ENCODE measurements at places on chromosomes 1 and 21.

GRCh38 chr1:205535866-205536758 is 31.6 kb downstream of the CDK18 start:
- H3K4me3 ChIP-seq = no peak overlapping the region
- H3K27ac ChIP-seq = no peak overlapping the region
- no peaks in the 10 kb centered on the region for H3K36me3 ChIP-seq
- peaks cover 9% of the 10 kb centered on the region for H3K27me3 ChIP-seq
- no peak for DNase-seq
- peaks cover 6% of the 10 kb centered on the region for H3K4me1 ChIP-seq

DNA sequence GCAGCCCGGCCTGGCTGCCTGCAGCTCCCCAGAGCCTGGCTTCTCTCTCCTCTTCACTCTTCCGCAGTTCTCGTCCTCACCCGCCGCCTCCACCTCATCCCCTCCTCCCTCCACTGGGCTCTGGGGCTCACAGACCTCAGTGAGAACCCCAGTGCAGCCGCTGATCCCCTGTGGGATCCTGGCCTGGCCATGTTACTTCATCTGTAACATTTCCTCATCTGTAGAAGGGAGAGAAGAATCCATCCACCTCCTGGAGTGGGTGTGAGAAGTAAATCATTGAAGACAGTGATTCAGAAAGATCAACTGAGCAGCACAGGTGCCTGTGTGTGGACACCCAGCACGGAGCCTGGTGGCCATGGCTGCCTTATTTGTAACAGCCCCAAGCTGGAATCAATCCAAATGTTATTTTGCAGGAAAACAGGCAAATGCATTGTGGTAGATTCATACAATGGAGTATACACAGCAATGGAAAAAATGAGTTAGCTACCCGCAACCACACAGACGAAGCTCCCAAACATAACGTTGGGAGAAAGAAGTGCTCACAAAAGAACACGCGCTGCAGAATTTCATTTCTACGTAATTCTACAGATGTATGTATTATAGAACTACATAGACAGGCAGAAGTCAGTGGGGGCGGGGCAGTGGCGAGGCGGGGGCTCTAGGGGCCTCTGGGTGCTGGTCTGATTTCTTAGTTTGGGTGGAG is 8.7 kb downstream of the LAPTM5 start:
- peak overlapping the region; percentile 97 for H3K27ac ChIP-seq
- H3K4me1 ChIP-seq = peaks cover 84% of the 10 kb centered on the region
- DNase-seq = no peak
- peaks cover 32% of the 10 kb centered on the region for H3K36me3 ChIP-seq

- DNase-seq = no peak
- no peak overlapping the region for H3K27ac ChIP-seq
- peaks cover 6% of the 10 kb centered on the region for H3K36me3 ChIP-seq
- H3K4me1 ChIP-seq = no peaks in the 10 kb centered on the region
- H3K4me3 ChIP-seq = no peak overlapping the region
These were observed 122.5 kb downstream of the ELAVL4 start for GRCh38 chr1:50231209-50231608.

DNA sequence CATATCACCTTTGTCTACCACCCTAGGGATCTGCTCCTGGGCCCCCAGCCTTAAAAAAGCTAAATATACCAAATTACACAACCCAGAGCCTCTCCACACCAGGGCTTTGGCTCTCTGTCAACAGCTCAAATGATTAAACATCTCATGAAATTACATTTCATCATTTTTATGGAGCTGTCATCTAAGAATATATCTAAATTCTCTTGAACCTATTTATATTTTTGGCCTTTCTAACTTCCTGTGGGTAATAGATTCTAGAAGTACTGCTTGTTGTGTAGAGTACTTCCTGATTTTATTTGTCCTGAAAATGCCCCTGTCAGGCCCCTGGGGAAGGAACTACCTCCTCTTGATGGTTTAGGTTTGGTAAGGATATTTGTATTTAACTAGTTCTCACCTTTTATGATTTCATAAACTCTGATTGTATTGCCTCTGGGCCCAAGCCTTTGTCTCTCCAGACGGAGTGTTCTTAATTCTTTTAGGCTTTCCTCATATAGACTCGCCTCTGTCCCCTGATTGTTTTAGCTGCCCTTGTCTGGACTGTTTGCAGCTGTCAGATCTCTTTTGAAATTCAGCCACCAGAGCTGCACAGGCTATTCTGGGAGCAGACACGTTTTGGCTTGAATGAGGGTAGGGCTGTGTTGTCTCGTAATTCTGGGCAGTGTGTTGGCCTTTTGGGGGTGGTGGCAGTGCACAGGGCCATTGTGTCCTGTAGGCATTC is 16.6 kb downstream of the MYOG start:
- no peak for DNase-seq
- H3K36me3 ChIP-seq = peaks cover 3% of the 10 kb centered on the region
- H3K27me3 ChIP-seq = peaks cover 21% of the 10 kb centered on the region
- peaks cover 4% of the 10 kb centered on the region for H3K4me1 ChIP-seq
- no peak overlapping the region for H3K27ac ChIP-seq

- DNase-seq = no peak
- H3K4me1 ChIP-seq = no peaks in the 10 kb centered on the region
- no peak overlapping the region for H3K4me3 ChIP-seq
- no peak overlapping the region for H3K27ac ChIP-seq
- H3K36me3 ChIP-seq = no peaks in the 10 kb centered on the region
These were observed 60.7 kb upstream of the COG2 start for GRCh38 chr1:230581446-230582079.

DNA sequence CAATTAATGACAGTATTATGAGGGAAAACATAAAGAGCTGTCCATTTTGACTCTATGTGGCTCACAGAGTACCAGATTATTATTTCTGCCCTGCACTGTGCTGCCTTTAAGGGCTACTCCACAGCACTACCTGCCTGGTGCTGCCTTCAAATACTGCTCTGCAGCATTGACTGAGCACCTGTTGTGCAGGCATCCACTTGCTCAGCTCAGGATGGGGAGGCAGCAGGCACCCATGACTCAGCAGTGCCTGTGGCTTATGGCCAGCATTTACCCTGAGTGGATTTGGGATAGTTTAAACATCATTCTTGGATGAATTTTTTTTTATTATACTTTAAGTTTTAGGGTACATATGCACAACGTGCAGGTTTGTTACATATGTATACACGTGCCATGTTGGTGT is 953 bp upstream of the KPRP start:
- H3K4me1 ChIP-seq = no peaks in the 10 kb centered on the region
- H3K27ac ChIP-seq = no peak overlapping the region
- no peak overlapping the region for H3K4me3 ChIP-seq
- H3K27me3 ChIP-seq = peaks cover 17% of the 10 kb centered on the region
- DNase-seq = no peak

- H3K36me3 ChIP-seq = no peaks in the 10 kb centered on the region
- H3K4me1 ChIP-seq = no peaks in the 10 kb centered on the region
- no peaks in the 10 kb centered on the region for H3K27me3 ChIP-seq
- H3K27ac ChIP-seq = no peak overlapping the region
- H3K4me3 ChIP-seq = no peak overlapping the region
- no peak for DNase-seq
These were observed 54.9 kb downstream of the PTPRF start for GRCh38 chr1:43585557-43585956.

- peak within 1 kb of the TSS; percentile 99 for H3K4me3 ChIP-seq
These were observed at the start of gene SLC35A3 for GRCh38 chr1:99969729-99970621. SLC35A3 (plus strand) TSS chr1:99969996; CDS start chr1:99993555, 23,559 bp downstream.

GRCh38 chr1:2449636-2450454 is 26.2 kb upstream of the PLCH2 start:
- no peaks in the 10 kb centered on the region for H3K36me3 ChIP-seq
- DNase-seq = no peak
- H3K27ac ChIP-seq = no peak overlapping the region

- no peak for DNase-seq
- no peak overlapping the region for H3K27ac ChIP-seq
- H3K4me1 ChIP-seq = peaks cover 9% of the 10 kb centered on the region
- peaks cover 5% of the 10 kb centered on the region for H3K27me3 ChIP-seq
- H3K4me3 ChIP-seq = peak overlapping the region; percentile 86
- H3K36me3 ChIP-seq = no peaks in the 10 kb centered on the region
These were observed 758 bp downstream of the DEPDC1 start for GRCh38 chr1:68495968-68496679.

GRCh38 chr1:36528361-36529349 is 45.9 kb upstream of the CSF3R start:
- DNase-seq = no peak
- peaks cover 3% of the 10 kb centered on the region for H3K36me3 ChIP-seq
- peaks cover 8% of the 10 kb centered on the region for H3K4me1 ChIP-seq
- H3K27ac ChIP-seq = no peak overlapping the region
- H3K27me3 ChIP-seq = peaks cover 10% of the 10 kb centered on the region

DNA sequence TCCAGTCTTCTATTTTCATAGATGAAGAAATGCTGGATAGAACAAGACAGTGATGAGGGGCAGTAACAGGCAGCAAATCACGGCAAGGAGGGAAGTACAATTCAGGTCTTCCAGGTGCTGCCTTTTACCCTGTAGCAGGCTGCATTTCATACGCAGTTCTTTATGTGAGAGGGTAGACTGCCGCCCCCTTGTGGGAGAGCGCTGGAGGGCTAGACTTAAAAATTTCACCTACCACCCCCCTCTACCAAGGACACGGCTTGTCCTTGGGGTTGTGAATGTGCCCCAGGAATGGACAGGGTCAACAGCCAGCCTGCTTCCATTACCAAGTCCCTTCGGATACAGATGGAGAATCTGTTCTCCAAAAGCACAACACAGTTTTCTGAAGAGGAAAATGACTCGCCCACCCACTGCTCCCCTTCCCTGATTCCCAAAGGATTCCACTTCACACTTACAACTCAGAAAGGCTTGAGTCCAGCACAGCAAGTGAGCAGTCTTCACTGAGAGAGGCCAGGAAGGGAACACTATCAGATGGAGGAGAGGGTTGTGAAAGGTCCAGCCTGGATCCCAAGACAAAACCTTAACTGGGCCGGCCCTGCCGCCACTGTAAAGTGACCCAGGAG is 7.4 kb downstream of the WDR77 start:
- H3K36me3 ChIP-seq = peaks cover 32% of the 10 kb centered on the region
- DNase-seq = peak; percentile 69
- no peak overlapping the region for H3K4me3 ChIP-seq
- H3K27ac ChIP-seq = peak overlapping the region; percentile 88
- H3K4me1 ChIP-seq = peaks cover 17% of the 10 kb centered on the region

- DNase-seq = no peak
- H3K27ac ChIP-seq = no peak overlapping the region
- no peaks in the 10 kb centered on the region for H3K27me3 ChIP-seq
- peaks cover 25% of the 10 kb centered on the region for H3K36me3 ChIP-seq
These were observed 37.6 kb downstream of the DUSP10 start for GRCh38 chr1:221704306-221704705.

- peaks cover 2% of the 10 kb centered on the region for H3K4me1 ChIP-seq
- DNase-seq = no peak
- H3K4me3 ChIP-seq = no peak overlapping the region
- H3K27ac ChIP-seq = no peak overlapping the region
- peaks cover 6% of the 10 kb centered on the region for H3K27me3 ChIP-seq
- peaks cover 2% of the 10 kb centered on the region for H3K36me3 ChIP-seq
These were observed 17.7 kb downstream of the S100A10 start for GRCh38 chr1:151976015-151976343.

DNA sequence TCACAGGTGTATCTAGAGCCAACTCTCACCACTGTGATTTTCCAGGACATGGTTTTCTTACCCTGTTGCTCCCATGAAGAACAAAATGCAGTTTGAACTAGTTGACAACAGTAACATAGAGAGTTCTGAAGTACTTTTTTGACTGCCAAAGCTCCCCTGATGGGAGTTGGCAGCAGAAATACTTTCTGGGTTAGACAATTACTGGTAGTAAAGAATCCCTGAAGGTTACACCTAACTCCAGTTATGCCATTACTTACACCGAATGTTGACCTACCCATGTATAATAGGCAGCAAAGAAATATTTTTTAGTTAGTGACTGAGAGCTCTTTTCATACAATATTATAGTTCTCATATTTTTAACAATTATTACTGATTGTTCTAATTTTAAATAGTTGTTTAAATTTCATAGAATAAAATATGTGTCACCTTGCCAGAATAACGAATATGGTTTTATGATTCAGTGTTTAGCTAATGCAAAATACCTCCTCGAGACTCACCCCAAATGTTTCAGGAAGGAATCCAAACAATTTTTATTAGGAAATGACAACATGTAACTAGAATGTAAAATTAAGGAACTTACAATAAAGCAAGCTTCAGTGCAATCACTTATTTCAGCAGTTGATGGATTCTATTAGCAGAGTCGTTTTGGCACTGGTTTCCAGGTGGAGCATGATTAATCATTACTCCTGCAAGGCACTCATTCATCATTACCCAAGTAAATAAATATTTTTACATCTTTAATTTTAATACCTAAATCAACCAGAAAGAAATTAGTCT is 237.6 kb downstream of the MRPL39 start:
- no peak for DNase-seq
- no peaks in the 10 kb centered on the region for H3K36me3 ChIP-seq

- H3K27ac ChIP-seq = no peak overlapping the region
- H3K4me3 ChIP-seq = no peak overlapping the region
- H3K4me1 ChIP-seq = no peaks in the 10 kb centered on the region
- H3K36me3 ChIP-seq = peaks cover 3% of the 10 kb centered on the region
- no peak for DNase-seq
These were observed 82.3 kb downstream of the TBX19 start for GRCh38 chr1:168362991-168363390.

- H3K4me3 ChIP-seq = no peak overlapping the region
- no peak overlapping the region for H3K27ac ChIP-seq
- H3K27me3 ChIP-seq = no peaks in the 10 kb centered on the region
These were observed 115.1 kb upstream of the JUN start for GRCh38 chr1:58898739-58899586.

GRCh38 chr1:210098356-210098755 is 134.2 kb upstream of the SERTAD4 start:
- H3K4me1 ChIP-seq = no peaks in the 10 kb centered on the region
- H3K27me3 ChIP-seq = no peaks in the 10 kb centered on the region
- DNase-seq = no peak
- H3K27ac ChIP-seq = no peak overlapping the region
- H3K36me3 ChIP-seq = no peaks in the 10 kb centered on the region

DNA sequence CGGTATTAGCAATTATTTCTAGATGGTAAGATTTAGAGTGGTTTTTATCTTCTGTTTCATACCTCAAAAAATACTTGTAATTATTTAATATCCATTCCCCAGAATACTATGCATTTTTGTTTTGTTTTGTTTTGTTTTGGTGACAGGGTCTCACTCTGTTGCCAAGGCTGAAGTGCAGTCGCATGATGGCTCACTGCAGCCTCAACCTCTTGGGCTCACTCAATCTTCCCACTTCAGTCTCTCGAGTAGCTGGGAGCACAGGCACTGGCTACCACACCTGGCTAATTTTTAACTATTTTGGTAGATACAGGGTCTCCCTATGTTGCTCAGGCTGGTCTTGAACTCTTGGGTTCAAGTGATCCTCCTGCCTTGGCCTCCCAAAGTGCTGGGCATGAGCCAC is 252.7 kb downstream of the AKT3 start:
- no peak for DNase-seq
- H3K4me1 ChIP-seq = peaks cover 20% of the 10 kb centered on the region
- H3K36me3 ChIP-seq = peaks cover 11% of the 10 kb centered on the region
- H3K4me3 ChIP-seq = no peak overlapping the region
- H3K27ac ChIP-seq = no peak overlapping the region
- no peaks in the 10 kb centered on the region for H3K27me3 ChIP-seq

Data from memory B cell (primary cell).